ENCODE measurements at places on chromosomes 6 and 20. TPM values are rescaled to one million over a fixed set of nuclear protein-coding genes. Genes with fewer than 3 reads are reported as not detected.
A peak's percentile ranks its signal among the peaks of the same experiment; 100 is the strongest.

The SLC17A1 gene
- total RNA-seq: not detected

DNA sequence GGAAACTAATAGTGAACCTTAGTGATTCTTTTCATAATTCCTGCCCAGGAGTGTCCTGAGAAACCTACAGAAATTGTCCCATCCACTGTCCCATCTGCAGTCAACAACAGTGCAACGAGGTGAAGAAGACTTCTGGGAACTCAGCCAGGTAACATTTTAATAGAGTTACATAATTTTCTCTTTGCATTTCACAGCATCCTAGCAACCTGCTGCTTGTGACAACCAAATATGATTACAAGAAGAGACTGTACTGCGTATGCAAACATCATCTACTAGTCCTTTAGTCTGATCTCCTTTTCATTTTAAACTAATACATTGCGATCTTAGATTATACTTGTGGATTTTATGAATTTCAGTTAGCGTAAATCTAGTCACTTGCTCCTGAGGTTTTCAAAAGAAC, 951.6 kb downstream of the TFAP2A start:
- no peak overlapping the region for H3K4me3 ChIP-seq
- no peaks in the 10 kb centered on the region for H3K4me1 ChIP-seq
- H3K36me3 ChIP-seq: no peaks in the 10 kb centered on the region
- no peak overlapping the region for H3K27ac ChIP-seq
- no peak for DNase-seq

- H3K27me3 ChIP-seq: no peaks in the 10 kb centered on the region
- no peak for DNase-seq
- no peaks in the 10 kb centered on the region for H3K4me1 ChIP-seq
- no peak overlapping the region for H3K4me3 ChIP-seq
- H3K27ac ChIP-seq: no peak overlapping the region
Measured at GRCh38 chr6:24415753-24416152, 13.0 kb downstream of the MRS2 start.

- H3K4me1 ChIP-seq: peaks cover 54% of the 10 kb centered on the region
- no peak for DNase-seq
- H3K36me3 ChIP-seq: no peaks in the 10 kb centered on the region
- no peaks in the 10 kb centered on the region for H3K27me3 ChIP-seq
- peak overlapping the region; percentile 68 for H3K27ac ChIP-seq
Measured at GRCh38 chr6:170313716-170314295, 7.2 kb downstream of the FAM120B start.

- DNase-seq: no peak
- H3K27me3 ChIP-seq: peaks cover 19% of the 10 kb centered on the region
- H3K36me3 ChIP-seq: no peaks in the 10 kb centered on the region
Measured at GRCh38 chr20:63330084-63330760, 30.9 kb downstream of the CHRNA4 start.

The CDSN gene
- total RNA-seq: not detected
